ENCODE measurements at places on chromosomes 2 and 18. TPM values are rescaled to one million over a fixed set of nuclear protein-coding genes. Genes with fewer than 3 reads are reported as not detected.

The ASAP2 gene
- 65.1 TPM for total RNA-seq

The DYNAP gene
- not detected for total RNA-seq

The KCNIP3 gene
- total RNA-seq, result 2.3 TPM

The CEP68 gene
- 9.2 TPM for total RNA-seq

The GDF7 gene
- 0.15 TPM for total RNA-seq

The GALNT5 gene
- total RNA-seq, result 2.4 TPM

The TPO gene
- 0.12 TPM for total RNA-seq

The SCN9A gene
- total RNA-seq, result 2.2 TPM

The SPDYA gene
- total RNA-seq, result 0.25 TPM

The ZNF804A gene
- total RNA-seq, result not detected

The UGP2 gene
- total RNA-seq, result 114 TPM

The SLC5A7 gene
- not detected for total RNA-seq

The CCDC85A gene
- total RNA-seq, result 0.39 TPM

The HNMT gene
- total RNA-seq, result 1.1 TPM

The C1QL2 gene
- 0.86 TPM for total RNA-seq

The IL1RL1 gene
- total RNA-seq, result 1.3 TPM

The CDH7 gene
- total RNA-seq, result not detected

The RNF144A gene
- 10.4 TPM for total RNA-seq

The DLX1 gene
- total RNA-seq, result 2.8 TPM

The GAD1 gene
- 0.13 TPM for total RNA-seq

The CKAP2L gene
- 12.4 TPM for total RNA-seq

The MPV17 gene
- total RNA-seq, result 87.4 TPM

The TDRD15 gene
- total RNA-seq, result not detected

The PROM2 gene
- total RNA-seq, result not detected

Measured in A549 treated with dexamethasone at 1 μM for 4 hours (cell line).